ENCODE measurements at places on chromosomes 4 and X.

- DNase-seq = peak; percentile 33
Measured at GRCh38 chr4:127604949-127605709, 27.6 kb upstream of the INTU start.

- DNase-seq = no peak
Measured at GRCh38 chr4:182897601-182898478, 19.3 kb downstream of the DCTD start.

DNA sequence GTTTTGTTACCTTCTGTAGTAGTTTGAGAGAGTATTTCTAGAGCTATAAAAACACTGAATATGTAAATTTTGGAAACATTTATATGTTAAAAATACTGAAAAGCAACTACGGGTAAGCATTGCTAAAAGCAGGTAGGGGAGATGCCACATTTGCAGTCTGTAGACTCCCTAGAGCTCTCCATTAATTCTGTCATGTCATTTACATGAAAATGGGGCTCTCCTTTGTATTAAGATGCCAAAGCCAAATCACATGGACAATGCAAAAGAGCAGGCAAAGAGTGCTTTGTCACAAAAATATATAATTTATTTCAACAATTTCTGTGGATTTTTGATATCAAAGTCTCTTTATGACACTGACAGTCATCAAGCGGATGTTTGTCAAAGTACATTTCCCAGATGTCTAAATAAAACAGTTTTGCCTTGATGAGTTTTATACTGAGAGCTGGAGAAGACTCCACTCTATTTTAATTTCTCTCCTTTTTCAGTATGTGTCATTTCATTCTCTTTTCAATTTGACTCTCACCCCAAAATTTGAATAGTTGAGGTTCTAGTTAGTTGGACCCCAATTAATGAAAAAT is 51.8 kb downstream of the LDB2 start:
- no peak for DNase-seq

GRCh38 chrX:48715072-48715471 is 18.5 kb downstream of the SUV39H1 start:
- no peak for DNase-seq

- no peak for DNase-seq
Measured at GRCh38 chrX:11423362-11423818, 130.2 kb downstream of the AMELX start.

GRCh38 chr4:948101-948935 is 16.1 kb downstream of the TMEM175 start:
- DNase-seq = no peak

GRCh38 chr4:786861-787300 is 39.0 kb downstream of the CPLX1 start:
- DNase-seq = no peak

- peak; percentile 60 for DNase-seq
Measured at GRCh38 chrX:1661048-1661921, 46.4 kb downstream of the ASMT start.
